ENCODE measurements at places on chromosomes 4 and X. TPM values are rescaled to one million over a fixed set of nuclear protein-coding genes. Genes with fewer than 3 reads are reported as not detected.

The GRPR gene
- 0.60 TPM for total RNA-seq

The NLGN4X gene
- under 0.01 TPM for total RNA-seq

GRCh38 chr4:152536545-152537182, 772 bp upstream of the FBXW7 start:
- peak; percentile 33 for DNase-seq

GRCh38 chr4:30454504-30454903, 265.7 kb upstream of the PCDH7 start:
- DNase-seq: no peak

The GYPA gene
- total RNA-seq: not detected

GRCh38 chrX:9530848-9531274, 66.0 kb downstream of the TBL1X start:
- peak; percentile 91 for DNase-seq

- DNase-seq: no peak
These were observed 58.5 kb downstream of the TENM3 start for GRCh38 chr4:182301736-182302135.

The ARMCX1 gene
- 25.3 TPM for total RNA-seq

The SLC10A6 gene
- not detected for total RNA-seq

DNA sequence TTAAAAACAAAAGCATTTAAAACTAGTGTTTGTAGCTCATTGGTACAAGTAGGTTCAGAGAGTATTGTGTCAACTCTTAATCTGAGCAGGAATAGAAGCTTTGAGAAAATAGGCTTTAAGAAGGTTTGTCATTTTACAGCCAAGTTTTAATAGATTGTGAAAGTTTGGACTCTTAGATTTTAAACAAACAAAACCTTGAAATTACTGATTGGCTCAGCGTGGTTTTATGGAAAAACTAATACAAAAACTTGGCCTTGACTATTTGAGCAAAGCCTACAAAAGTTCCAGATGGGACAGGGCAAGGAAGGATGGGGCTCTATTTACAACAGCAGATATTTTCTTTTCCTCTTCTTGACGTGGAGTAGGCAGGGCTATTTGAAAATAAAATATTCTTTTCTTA, 16.5 kb downstream of the ZFX start:
- DNase-seq: no peak
